ENCODE measurements at places on chromosomes 11 and 22.
A peak's percentile ranks its signal among the peaks of the same experiment; 100 is the strongest.

DNA sequence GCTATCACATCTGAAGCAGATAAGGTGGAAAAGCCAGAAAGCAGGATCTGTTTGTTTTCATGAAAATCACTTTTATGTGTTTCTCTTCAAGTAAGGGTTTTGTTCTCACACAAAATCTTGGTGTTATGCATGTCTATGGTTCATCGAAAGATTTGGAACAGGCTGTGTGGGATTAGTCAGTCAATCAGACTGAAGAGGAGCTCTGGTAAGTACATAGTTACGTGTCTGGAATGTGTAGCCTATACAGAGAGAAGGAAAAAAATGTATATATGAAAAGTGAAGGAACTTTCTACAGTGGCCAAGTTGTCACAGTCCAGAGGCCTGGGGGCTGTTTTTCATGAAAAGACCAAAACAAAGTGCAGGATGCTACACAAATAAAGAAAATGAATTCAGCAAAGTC lies 156.7 kb downstream of the CNTN5 start:
- no peak for DNase-seq

DNA sequence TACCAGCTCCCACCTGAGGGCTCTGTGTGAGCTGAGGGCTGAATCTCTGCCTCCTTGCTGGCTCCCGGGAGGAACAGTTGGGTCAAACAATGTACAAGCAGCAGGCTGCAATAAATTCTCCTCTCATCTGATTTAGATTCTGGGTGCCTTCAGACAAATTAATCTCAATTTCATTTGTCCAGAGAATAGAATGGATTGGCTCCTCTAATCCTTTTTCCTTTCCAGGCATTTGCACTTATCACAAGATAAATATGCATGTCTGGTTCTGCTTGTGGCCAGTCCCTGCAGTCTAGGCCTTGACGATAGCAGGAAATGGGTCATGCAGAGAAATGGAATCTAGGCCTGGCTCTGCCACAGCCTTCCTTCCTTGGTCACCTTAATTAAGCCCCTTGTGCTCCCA lies 28.7 kb downstream of the UPB1 start:
- no peak for DNase-seq

DNA sequence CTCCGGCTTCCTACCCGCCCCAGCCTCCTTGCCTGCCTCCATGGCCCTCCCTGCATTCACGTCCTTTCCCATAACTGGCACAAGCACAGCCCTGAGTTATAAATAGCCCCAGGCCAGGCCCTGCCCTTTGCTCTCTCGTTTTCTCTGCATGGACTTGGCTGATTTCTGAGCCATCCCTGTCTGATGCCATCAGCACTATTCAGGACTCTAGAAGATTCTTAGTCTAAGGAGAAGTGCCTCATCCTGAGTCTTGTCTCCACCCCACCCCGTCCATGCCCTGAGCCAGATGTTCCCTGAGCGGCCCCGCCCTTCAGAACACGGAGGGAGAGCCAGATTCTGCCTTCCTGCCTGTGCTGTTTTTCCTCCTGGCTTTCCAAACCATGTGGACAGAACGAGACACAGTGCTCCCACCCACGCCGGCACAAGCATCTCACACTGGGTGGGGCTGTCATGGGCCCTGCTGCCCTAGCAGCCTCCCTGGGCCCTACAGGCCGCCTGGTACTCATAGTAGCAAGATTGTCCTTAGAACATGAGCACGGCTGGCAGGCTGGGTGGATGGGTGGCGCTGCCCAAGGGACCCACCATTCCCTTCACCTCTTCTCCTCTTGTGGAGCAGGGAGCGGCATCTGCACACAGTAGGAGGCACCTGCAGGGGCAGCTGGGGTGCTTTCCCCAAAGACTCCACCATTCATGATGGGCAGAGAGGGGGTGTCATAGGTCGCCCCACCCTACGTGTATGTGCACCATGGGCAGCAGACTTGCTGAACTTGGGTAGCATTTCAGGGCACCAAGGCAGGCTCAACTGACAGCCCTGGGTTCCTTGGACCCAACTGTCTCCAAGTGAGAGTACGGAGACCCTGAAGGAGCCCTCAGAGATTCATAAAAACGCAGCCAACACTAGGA lies 76.9 kb downstream of the BCR start:
- DNase-seq = no peak

GRCh38 chr11:33722590-33723234 lies 13.5 kb downstream of the CD59 start:
- DNase-seq = no peak

DNA sequence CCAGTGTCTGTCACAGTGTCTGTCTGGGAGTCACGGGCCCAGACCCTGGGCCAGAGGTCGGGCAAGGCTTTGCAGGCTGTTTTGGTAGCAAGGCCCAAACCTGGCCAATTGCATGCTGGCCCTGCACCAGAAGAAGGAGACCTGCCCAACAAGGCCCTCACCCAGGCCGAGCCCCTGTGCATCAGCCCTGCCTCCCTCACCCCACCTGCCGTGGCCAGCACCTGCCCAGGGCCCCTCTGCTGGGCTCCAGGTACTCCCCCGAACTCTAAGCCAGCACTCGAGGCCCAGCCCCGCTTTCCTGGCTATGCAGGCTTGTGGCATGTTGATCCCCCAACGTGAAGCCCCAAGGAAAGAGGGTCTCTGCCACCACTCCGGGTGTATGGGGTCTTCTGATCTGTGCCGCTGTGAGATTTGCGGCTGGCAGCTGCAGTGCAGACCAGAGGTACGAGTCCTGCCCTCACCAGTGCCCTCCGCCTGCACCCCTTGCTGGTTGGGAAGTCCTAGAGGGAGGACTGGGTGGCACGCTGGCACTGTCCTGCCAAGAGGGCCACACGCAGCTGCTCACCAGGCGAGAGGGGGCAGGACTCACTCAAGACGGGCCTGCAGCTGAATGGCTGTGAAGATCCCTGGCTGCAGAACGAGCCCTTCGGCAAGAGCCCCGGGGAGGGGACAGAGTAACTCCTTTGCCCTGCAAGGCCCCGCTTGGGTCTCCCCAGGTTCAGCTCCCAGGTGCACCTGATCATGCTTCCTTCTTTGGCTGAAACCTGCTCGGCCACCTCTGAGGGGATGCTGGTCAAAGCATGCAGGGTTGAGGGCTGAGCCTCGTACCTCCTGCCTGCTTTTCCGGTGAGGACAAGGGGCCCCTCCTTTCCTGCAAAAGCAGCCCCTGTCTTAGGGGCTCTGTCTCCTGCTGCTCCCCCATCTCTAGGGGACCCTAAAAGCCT lies 6.7 kb upstream of the SEPTIN5 start:
- no peak for DNase-seq

DNA sequence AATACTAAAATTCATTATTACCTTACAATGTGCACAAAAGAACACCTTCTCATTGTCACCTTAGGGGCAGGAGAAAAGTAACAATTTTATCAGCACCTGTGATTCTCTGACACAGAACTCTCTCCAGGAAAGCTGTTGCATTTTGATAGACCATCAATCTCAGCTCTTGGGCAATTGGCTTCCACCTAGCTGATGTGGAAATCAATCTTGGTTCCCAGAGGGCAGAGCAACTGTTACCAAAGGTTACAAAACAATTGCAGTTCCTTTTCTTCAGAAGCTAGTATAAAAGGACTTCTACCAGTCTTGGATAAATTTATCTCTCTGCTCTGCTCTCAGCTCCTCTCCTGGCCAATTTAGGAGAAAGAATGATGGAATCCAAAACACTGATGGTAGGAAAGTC lies 157.8 kb upstream of the DDI1 start:
- DNase-seq = no peak

DNA sequence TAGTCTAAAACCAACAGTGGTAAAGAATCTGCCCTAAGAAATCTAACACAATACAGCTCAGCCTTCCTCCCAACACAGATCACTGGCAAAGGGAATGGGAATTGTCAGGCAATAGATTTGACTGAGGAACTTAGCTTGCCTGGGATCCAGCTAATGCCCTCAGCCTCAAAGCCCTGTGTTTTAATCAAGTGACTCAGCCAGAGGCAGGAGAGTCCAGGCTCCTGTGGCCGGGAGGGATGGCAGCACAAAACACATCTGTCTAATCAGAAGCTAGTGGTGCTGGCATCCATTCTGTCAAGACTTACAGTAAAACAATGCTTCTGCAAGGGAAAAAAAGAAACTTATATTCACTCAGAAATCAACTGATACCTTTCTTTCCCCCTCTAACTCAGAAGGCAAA lies 5.6 kb downstream of the SYTL2 start:
- DNase-seq = no peak

DNA sequence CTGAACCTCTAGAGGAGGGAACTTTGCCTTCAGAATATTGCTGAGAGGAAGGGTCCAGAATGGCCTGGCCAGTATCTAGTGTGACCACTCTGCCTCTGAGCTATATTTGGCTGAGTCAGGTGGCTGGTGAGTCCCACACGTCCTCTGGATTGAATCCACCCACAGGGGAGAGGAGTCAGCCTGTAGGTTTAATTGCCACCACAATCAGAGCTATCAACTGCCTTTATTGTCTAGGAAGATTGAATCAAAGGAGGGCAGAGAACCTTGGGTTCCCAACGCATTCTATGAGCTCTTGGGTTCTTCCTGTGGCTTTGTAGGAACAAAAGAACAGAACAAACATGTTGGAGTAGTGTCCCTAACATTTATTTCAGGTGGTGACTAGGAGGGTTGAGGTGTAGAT lies 67.7 kb downstream of the ST3GAL4 start:
- DNase-seq = no peak

DNA sequence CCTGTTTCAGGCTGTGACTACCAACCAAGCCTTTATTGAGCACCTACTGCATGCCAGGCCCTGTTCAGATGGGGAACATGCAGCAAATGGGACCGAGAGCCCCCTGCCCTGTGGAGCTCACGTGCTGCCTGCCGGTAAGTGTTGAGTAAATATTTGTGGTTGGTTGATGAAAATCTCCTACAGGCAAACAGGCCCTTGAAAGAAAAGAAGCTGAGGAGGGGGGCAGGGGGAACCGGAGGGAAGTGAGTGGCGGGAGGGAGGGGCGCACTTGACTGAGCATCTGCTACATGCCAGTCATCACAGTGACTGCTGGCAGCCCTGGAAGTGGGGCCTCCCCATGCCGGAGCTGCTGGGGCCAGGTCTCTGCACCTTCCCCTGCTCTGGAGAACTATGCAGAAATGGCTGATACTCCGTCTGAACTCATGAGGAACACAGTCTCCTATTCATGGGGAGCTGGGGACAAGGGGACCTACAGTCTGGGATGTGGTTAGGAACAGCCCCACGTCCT lies 34.2 kb downstream of the MACROD1 start:
- peak; percentile 31 for DNase-seq

GRCh38 chr11:92767416-92767815 lies 202.0 kb upstream of the MTNR1B start:
- DNase-seq = no peak

DNA sequence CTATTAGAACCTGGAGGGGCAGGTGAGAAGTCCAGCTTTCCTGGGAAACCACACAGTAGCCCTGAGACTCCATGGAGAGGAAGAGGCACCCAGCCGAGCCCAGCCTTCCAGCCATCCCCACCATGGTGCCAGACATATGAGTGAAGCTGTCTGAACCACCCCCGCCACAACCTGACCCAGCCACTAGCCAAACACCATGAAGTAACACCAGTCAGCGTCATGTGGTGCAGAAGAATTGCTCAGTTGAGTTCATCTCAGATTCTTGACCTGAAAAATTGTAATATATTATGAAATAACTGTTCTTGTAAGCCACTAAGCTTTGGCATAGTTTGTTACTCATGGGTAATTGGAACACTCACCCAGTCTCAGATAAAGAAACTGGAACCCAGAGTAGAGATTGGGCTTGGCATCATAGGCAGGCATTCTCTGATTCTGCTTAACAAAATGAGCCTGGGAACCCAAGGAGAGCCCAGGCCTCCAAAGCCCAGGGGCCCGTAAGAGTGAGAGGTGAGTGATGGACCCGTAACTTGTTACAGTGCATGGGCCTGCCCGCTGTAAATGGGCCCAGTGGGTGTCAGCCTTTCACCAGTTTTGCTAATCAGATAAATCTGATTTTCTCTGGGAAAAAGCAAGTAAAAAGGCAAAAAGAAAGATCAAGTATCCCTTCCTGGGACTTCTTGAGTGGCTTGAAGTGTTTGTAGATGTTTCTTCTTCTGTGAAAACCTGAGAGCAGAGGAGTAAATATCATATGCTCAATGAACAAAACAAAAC lies 305.5 kb downstream of the DDX10 start:
- DNase-seq = no peak

DNA sequence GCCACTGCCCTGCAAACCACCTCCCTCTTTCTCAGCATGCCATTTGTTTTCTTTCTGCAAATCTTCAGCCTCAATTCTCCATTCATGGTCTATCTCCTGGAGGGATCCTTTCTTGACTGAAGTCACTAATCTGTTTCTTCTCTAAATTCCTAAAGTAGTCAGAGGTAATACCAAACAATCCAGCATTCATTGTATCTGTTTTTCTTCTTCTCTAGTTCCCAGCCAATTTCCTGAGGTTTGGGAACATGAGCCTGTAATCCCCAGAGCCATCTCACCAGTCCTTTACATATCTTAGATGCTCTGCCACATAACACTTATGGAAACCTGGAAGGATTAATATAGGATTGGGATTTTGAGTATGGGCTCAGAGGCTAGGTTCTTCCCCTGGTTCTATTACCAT lies 86.5 kb downstream of the MICAL2 start:
- no peak for DNase-seq

- DNase-seq = no peak
These were observed 49.9 kb downstream of the TENM4 start for GRCh38 chr11:79390923-79391322.

- peak; percentile 35 for DNase-seq
These were observed 1250.5 kb downstream of the BRD1 start for GRCh38 chr22:48577014-48577690.

DNA sequence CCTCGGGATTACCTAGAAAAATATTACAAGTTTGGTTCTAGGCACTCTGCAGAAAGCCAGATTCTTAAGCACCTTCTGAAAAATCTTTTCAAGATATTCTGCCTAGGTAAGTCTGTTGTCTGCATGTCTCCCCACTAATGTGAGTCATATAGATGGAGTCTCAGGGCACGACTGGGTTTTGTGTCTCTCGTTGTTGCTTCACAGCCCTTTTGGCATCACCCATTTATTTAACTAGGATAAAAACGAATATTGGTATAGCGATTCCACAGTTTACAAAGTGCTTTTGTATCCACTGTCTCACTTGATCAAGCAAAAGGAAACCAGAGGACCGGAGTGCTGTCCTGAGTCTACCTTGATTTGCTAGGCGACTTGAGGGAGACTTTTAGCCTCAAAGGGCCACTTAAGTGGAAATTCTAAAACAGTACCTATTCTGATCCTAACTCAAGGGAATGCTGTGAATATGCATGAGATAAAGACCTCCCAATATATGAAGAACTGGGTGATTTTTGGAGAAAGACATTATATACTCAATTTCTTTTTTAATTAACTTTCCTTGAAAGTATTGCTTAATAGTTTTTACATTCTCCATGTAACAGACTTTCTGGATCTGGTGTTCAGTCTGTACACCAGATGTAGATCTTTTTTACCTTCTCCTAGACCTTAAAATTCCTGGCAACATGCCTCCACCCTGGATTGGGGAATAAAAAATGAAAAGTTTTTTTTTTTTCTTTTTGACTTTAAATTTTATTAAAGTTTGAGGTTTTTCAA lies 590 bp downstream of the NNMT start:
- no peak for DNase-seq

DNA sequence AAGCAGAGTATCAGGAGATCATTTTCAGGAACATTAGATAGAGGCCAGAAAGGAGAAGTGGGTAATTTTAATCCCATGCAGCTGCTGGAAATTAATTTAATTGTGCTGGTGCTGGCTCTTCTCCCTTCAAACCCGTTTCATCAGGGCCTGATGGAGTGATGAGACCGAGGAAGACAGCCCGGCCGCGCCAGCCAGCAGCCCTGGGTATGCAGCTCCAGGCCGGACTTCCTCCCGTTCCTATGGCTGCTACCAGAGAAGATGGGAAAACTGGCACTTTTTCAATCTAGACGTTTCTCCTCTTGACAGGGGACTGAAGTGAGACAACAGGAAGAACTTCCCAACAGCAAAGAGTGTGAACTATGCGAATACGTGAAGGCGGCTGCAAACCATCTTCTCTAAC lies 24.6 kb upstream of the ZBTB16 start:
- no peak for DNase-seq

Data from NCI-H1694 (cell line).